Activated T-helper 17 cell treated with anti-CD3 and anti-CD28 coated beads, Interleukin-2, amount 50 U/mL, for 72 hours (primary cell): ENCODE measurements at places on chromosomes 7 and 10. TPM values are rescaled to one million over a fixed set of nuclear protein-coding genes. Genes with fewer than 3 reads are reported as not detected.
A peak's percentile ranks its signal among the peaks of the same experiment; 100 is the strongest.

The MYO1G gene
- total RNA-seq = 316 TPM

The PANK1 gene
- 4.2 TPM for total RNA-seq

The GNAT3 gene
- total RNA-seq = not detected

DNA sequence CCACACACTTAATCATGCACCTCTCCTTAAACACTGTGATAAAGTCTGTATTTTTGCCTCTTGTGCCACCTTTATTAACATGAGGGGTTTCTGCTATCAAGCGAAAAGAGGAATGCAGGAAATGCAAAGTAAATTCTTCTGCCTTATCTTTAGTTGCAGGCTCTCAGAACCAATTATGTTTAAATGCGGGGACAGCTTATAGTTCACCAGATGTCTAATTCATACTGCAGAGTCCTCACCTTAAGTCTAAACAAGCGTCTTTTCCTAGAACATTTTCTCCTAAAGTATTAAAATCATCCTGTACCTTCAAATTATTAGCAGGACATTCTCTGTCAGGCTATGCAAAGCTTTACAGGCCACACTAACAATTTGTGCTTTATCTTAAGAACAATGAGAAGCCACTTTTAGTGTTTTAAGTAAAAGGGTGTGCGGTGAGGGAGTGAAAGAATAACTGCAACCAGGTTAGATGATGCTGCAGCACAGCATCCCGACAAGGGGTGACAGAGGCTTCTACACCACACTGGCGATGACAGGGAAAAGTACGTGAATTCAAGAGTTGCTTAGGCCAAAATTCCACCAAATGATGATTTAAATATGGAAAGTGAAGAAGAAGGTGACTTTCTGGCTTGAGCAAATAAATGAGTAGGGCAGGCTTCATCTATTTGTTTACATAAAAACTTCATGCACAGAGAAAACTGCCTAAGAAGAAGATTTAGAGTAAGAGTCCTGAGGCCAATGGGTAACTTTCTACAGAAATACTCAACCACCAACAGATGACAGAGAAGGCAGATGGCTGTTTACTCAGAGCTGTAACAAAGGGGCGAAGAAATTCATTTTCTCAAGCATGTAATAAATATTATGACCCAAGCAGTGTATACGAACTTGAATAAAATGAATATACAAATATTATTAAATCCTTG lies 36.0 kb downstream of the EZH2 start:
- ATAC-seq = no peak

- ATAC-seq = no peak
These were observed 38.4 kb upstream of the CDH23 start for GRCh38 chr10:71358277-71358676.

DNA sequence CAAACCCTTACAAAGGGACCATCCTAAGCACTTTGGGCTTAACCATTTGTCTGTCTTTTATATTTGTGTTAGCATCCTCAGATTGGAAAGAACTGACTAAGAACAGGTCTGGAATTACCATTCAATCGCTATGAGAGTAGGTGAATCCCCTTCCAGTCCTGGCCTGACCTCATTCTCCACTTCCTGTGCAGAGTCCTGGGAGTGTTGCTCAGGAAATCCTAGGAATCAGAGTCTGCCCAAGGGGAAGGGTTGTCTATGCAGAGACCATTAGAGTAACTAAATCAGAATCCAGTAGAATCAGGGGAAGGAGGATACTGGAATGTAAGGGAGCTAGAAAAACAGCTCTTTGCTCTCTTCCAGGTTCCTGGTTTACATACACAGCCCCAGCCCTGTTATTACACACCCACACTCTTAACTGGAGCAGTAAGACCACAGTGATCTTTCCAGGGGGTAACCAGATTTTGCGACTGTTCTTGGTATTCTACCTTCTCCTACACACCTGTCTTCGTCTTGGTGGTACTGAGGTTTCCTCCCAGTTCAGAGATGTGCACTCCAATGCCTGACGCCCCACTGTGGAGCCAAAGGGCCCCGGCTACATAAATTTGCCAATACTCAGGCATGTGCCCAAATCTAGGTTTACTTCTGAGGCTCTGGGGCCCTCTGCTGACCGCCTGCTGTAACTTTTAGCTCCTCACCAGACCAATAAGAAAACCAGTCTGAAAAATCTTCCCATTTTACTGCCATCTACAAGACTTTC lies 103.7 kb downstream of the RNF216 start:
- peak; percentile 76 for ATAC-seq

GRCh38 chr7:7581531-7582179 lies 15.0 kb downstream of the MIOS start:
- ATAC-seq = no peak

DNA sequence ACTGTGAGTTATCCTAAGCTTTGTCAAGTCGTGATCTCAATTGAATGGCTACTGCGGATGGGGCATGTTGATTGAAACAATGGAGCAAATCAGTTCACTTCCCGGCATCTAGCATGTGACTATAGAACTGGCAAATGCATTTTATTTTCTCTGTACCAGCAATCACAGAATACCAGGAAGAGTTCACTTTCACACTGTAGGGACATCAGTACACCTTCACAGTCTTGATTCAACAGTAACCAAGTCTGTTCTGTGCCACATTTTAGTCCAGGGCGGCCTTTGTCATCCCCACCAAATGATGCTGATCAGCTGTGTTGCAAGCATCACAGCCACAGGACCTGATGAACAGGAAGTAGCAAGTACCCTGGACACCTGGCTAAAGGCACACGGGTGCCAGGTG lies 32.1 kb upstream of the JAKMIP3 start:
- no peak for ATAC-seq

DNA sequence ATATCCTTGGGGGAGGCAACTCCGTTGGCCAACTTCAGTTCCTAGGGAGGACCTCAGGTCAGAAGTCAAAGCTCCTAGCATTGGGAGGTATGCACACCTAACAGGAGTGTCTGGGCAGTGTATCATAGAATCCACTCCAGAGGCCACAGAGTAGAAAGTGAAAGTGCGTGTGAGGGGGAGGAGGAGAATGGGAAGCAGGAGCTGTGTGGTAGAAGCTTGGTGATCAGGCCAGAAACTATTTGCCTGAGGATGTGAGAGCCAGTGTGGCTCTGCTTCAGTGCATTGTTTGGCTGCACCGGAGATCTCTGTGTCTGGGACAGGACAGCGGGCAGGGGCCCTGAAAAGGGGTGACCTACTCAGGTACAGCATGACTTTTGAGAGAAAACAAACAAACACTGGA lies 557.4 kb upstream of the VSTM2A start:
- no peak for ATAC-seq

DNA sequence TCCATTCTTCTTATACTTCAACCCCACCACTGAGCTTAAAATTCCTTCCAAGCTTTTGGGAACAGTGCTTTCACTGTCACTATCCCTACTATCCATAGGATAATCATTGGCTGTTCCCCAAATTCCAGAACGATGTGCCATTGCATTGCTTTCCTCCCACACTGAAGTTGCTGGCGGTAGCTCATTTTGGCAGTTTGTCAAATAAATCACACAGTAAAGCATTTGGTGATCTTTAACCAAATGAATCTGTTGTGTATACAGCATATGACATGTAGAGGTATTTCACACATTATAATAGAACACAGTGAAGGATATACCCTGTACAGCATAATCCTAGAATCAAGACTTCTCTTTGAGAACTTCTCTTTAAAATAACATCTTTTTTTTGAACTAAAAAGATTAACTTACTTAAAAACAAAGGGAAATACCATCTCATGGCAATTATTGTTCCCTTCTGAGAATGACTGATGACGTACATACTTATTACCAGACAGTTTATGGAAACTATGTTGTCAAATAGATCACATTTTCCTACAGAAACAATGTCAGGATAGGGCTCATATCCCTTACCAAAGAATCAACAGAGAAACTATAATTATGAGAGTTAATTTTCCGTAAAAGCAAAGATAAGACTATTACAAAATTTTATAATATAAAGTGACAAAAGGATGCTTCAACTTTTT lies 93.6 kb downstream of the CTNNA3 start:
- no peak for ATAC-seq
